ENCODE measurements at places on chromosomes 1 and 21. TPM values are rescaled to one million over a fixed set of nuclear protein-coding genes. Genes with fewer than 3 reads are reported as not detected.

Gene ADCY10
- 0.53 TPM for total RNA-seq

Gene PDC
- total RNA-seq = not detected

Gene CLCA1
- not detected for total RNA-seq

Gene PM20D1
- 0.35 TPM for total RNA-seq

Gene HSD3B1
- total RNA-seq = not detected

Gene PTGS2
- 0.41 TPM for total RNA-seq

Gene COL6A2
- total RNA-seq = 11.9 TPM

Gene ELAVL4
- total RNA-seq = not detected

Gene AKR7A2
- 50.2 TPM for total RNA-seq

Gene TACSTD2
- 0.16 TPM for total RNA-seq

Gene KCNH1
- not detected for total RNA-seq

Gene ATP5PB
- 320 TPM for total RNA-seq

Gene TSPAN2
- 0.43 TPM for total RNA-seq

Gene LRRC53
- not detected for total RNA-seq

Gene HSF2BP
- total RNA-seq = 0.78 TPM

Gene ELF3
- 0.37 TPM for total RNA-seq

Gene THEM5
- total RNA-seq = not detected

Gene C2CD4D
- 2.3 TPM for total RNA-seq

Gene FNDC5
- total RNA-seq = not detected

Gene OVAAL
- total RNA-seq = not detected

Gene VCAM1
- total RNA-seq = 0.36 TPM

Gene CASQ2
- total RNA-seq = not detected

Gene UBXN10
- total RNA-seq = 1.3 TPM

Gene PRAMEF12
- not detected for total RNA-seq

Gene MRPL39
- total RNA-seq = 66.3 TPM

Gene NBPF4
- total RNA-seq = not detected

Gene SPATA45
- total RNA-seq = not detected

Gene NCMAP
- 0.05 TPM for total RNA-seq

Gene SPRR2D
- not detected for total RNA-seq

Gene EDEM3
- 12.7 TPM for total RNA-seq

Gene PLA2G2F
- not detected for total RNA-seq

Measured in activated naive CD4-positive, alpha-beta T cell treated with anti-CD3 and anti-CD28 coated beads, Interleukin-2, amount 50 U/mL, for 72 hours (primary cell).